Muscle of arm (tissue), 14 donors: ENCODE measurements at places on chromosomes 5 and 9. TPM values are rescaled to one million over a fixed set of nuclear protein-coding genes. Genes with fewer than 3 reads are reported as not detected.

DNA sequence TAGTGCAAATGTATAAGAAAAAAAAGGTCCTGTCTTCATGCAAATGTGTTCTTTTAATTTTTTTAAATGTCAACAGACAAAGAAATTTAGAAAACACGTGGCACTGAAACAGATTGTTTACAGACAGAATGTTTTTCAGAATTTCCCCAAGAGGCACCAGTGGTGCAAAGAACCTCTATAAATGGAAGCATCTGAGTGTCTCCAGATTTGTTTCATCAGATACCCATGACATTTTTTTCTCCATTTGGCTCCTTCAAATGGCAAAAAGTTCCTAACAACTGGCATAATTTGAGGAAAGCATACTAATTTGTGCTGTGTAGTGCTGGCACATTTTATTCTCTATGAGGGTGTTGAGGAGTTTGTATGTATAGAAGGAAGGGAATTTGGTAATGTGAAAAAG is 15.0 kb downstream of the CCDC192 start:
- no peak for DNase-seq

GRCh38 chr5:170360709-170361108 is 28.5 kb downstream of the KCNMB1 start:
- DNase-seq: no peak

DNA sequence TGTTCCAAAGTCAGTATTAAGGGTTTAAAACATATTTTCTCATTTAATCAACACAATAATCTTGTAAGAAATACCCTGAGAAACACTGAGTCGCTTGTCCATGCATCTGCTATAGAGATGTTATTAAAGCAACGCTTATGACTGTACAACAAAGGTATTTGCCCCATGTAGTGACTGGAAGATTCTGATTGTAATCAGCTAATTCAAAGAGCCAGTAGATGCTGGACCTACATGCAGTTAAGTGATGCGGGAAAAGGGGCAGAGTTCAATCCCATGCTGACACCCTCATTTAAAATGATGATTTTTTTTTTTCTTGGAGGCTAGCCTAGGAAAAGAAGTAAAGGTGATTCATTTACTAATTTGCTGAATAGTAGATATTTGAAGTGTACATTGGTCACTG is 149.3 kb upstream of the MTAP start:
- DNase-seq: no peak

DNA sequence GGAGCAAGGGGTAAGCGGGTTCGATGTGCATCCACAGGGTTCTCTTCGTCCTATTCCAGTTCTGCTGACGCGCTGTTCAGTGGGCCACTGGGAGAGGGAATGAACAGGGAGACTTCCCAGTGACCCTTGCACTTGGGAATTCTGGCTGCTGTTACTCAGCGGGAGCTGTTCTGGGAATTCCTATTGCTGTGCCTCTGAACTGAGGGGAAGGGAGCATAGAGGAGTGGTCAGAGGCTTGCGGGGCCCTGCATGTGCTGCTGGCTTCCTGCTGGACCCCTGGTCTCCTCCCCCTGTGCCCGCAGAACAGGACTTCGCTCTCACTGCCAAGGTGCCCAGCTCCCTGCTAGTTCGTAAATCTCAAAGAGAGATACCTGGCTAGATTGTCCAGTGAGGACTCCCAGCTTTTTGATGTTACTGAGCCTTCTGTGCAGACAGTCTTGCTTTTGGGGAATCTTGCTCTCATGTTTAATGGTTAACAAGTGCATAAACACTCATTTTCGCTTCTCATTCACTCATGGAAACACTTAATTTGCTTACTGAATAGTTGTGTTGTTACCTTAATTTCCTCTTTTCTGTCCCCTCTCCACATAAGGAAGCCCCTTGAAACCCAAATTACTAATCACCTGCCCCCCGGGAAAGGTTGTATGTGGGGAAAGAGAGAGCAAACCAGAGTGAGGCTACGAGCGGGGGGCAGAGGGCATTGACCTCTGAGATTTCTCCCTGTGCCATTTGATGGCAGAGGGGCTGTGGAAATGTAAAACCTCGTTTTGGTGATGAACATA is 5.9 kb downstream of the TRIO start:
- no peak for DNase-seq

PROB1 gene
- 30.5 TPM for polyA plus RNA-seq

TIFAB gene
- not detected for polyA plus RNA-seq

VDAC1 gene
- 215 TPM for polyA plus RNA-seq

STK10 gene
- polyA plus RNA-seq: 20.1 TPM

MUSK gene
- polyA plus RNA-seq: 16.7 TPM
